Stimulated activated CD4-positive, alpha-beta T cell treated with anti-CD3 and anti-CD28 coated beads, TNF-alpha, amount 100 ng/mL, for 4 hours (primary cell): ENCODE measurements at places on chromosomes 3 and 15.

- DNase-seq: no peak
Observed at GRCh38 chr3:122305818-122306621, 19.0 kb upstream of the CSTA start.

DNA sequence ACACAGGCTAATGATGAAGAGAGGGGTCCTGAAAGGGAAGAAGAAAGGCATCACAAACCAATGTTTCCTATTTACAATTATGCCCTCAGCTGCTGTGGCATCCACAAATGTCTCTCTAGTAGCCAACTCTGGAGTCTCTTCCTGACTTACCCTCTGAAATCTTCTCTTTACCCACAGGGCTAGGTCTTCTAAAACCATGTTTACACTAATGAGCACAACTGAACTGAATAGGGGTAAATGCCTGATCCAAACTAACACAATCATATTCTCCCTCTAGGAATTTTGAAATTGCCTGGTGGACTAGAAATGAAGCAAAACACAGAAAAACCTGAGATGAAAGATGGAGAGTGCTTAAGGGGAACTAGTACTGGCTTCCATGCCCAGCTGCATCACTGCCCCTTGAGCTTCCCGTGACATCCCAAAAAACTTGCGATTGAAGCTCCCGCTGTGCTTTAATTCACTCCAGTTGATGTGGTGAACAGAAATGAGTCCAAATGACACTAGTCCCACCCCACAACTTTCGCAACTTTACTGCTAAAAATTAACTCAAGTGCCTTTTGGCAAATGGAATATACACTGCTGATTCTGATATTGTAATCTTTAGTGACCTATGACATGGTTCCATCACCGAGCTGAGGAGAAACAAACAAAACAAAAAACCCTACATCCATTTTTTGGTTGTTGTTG, 32.8 kb downstream of the CFAP20DC start:
- DNase-seq: no peak

GRCh38 chr3:54486317-54486716, 364.0 kb downstream of the CACNA2D3 start:
- DNase-seq: no peak

GRCh38 chr15:76998663-76999285, 3.8 kb downstream of the PSTPIP1 start:
- DNase-seq: no peak

DNA sequence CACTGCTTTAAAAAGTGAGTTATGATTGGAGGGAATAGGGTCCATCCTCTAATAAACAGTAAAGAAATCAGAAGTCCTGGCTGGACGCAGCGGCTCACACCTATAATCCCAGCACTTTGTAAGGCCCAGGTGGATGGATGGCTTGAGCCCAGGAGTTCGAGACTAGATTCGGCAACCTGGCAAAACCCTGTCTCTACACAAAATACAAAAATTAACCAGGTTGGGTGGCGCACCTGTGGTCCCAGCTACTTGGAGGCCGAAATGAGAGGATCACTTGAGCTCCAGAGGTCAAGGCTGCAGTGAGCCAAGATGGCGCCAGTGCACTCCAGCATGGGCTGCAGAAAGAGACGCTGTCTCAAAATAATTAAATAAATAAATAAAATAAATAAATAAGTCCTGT, 171.2 kb downstream of the POTEB3 start:
- no peak for DNase-seq

GRCh38 chr3:177169936-177170722, 27.2 kb downstream of the TBL1XR1 start:
- DNase-seq: no peak
